ENCODE measurements at places on chromosomes 4 and X.

DNA sequence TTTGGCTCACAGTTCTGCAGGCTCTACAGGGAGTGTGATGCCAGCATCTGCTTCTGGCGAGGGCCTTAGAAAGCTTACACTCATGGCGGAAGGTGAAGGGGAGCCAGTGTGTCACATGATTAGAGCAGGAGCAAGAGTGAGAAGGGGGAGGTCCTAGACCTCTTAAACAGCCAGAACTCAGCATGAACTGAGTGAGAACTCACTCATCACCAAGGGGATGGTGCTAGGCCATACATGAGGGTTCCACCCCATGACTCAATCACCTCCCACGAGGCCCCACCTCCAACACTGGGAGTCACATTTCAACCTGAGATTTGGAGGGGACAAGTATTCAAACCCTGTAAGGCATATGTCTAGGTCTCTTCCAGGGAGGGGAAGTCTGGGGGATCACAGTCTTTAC, 33.4 kb downstream of the SPRY1 start:
- DNase-seq = no peak

DNA sequence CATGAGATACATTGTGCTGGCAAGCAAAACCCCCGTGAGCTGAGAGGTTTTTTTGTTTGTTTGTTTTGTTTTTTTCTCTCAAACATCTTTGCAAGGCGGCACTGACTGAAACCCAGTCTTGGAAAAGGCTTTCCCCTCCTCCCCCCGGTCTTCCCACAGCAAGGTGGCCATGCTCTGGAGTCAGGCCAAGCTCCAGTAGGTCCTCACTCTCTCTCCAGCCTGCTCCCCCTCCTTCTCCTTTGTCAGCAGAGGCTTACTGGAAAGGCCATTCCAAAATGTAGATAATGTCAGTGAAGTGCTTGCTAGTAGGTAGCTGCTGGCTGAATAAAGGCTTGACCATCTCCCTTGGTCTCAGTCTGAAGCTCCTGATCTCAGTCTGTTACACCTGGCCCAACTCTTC, 32.6 kb downstream of the FRMPD3 start:
- no peak for DNase-seq

DNA sequence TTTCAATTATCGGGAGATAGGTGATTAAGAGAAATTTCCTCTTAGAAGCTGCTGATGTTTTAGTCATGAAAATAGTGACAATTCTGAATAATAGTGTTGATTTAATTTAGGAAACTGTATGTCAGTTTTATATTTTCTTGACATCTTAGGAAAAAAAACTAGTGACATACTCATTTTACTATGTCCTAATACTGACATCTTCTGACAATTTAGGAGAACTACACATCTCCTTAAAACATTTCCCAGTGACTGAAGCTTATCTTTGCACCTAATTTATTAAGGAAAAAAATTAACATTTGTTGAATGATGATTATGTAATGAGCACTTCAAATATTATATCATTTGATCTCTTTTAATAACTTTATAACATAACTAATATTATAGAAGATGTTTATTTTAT, 42.0 kb upstream of the RBMXL3 start:
- DNase-seq = peak; percentile 3

DNA sequence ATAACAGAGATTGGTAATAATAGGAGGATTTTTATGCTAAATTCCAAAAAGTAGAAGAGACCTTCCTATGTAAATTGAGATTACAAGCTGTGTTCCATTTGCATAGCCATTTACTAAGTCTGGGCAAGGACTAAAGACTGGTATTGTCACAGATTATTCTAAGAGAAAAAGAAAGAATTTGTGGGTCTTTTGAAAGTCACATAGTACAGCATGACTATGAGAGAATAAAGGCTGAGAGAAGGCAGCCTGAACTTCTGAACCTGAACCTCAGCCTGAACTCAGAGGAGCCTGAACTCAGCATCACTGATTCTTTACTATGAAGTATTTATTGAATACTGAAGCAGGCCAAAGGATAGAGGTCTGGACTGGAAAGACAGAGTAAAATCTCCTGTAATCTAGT, 297.5 kb downstream of the STPG2 start:
- DNase-seq = no peak

DNA sequence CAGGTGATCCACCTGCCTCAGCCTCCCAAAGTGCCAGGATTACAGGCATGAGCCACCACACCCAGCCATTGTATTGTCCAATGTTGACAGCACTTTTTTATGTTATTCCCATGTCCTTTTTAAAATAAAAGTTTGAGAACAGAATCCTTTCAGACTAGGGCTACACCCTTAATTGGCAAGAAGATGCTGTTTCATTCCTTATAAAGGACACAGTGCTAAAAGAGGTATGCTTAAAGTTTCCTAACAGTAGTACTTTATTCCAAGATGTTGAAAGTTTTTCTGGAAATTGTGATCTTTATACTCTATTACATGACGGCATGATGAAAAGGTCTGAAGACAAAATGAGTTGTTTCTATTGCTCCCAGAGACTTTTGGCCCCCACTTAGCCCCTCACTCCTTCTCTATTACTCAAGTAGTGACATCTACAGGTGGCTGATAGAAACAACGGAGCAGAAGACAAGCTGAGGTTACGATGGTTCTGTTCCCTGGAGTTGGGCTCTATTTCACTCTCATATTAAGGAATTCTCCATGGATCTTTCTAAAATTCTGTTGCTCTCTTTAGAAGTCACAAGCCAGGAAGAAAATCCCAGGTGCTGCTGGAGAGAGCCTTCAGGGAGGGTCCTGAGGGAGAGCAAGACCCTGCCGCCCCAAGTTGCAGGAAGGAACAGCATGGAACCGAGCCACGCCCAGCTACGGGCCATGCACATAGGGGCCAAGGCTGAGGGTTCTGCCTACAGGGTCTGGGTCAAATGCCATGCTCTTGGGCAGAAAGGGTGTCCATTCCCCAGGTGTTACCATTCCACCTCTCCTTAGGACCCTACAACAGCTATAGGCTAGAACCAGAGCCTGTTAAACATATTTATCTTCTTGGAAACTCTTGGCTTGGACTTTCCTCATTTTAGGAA, 22.8 kb downstream of the RPL9 start:
- no peak for DNase-seq

- DNase-seq = no peak
These were observed 71.3 kb downstream of the PRPS1 start for GRCh38 chrX:107699616-107700015.

GRCh38 chrX:80817002-80817401, 7.3 kb upstream of the BRWD3 start:
- no peak for DNase-seq

- DNase-seq = no peak
These were observed 2.1 kb upstream of the GC start for GRCh38 chr4:71785959-71786358.

DNA sequence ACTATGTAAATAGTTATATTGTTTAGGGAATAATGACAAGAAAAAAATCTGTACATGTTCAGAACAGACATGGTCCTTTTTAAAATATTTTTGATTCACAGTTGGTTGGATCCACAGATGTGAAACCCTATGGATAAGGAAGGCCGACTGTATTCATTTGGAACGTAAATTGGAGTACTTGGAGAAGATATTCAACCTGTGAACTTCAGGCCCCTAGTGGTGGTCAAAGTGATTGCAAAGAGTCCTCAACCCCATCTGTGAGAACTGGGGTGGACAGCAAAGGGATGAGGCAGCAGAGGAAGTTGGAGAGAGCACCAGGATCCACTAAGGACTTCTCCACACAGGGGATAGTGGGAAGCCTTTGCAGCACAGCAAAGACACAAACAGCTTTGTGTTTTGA, 6.2 kb upstream of the CXCL13 start:
- DNase-seq = no peak

GRCh38 chr4:171857302-171858012, 44.3 kb downstream of the GALNTL6 start:
- DNase-seq = no peak

- no peak for DNase-seq
These were observed 433.4 kb downstream of the PDGFC start for GRCh38 chr4:156538210-156538609.
